ENCODE measurements at places on chromosomes 5 and 9.

DNA sequence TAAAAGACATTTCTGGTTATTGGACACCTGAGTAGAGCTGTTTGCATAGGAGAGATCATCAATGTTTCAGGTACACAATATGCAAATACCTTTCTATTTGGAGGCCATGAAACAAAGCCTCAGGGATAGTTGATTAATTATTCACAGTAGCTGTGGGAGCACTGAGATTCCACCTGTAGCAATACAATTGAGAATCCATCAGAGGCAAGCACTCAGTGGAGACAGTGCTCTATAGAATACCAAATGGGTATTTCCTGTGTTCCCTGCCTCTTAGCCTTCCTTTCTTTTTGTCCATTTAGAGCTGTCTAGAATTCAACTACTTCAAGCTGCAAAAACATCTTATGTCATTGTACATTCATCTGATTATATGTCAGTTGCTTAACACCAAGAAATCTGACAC lies 1754.0 kb upstream of the ACO1 start:
- no peak for DNase-seq

GRCh38 chr5:122062205-122062604 lies 15.9 kb downstream of the LOX start:
- DNase-seq = no peak

DNA sequence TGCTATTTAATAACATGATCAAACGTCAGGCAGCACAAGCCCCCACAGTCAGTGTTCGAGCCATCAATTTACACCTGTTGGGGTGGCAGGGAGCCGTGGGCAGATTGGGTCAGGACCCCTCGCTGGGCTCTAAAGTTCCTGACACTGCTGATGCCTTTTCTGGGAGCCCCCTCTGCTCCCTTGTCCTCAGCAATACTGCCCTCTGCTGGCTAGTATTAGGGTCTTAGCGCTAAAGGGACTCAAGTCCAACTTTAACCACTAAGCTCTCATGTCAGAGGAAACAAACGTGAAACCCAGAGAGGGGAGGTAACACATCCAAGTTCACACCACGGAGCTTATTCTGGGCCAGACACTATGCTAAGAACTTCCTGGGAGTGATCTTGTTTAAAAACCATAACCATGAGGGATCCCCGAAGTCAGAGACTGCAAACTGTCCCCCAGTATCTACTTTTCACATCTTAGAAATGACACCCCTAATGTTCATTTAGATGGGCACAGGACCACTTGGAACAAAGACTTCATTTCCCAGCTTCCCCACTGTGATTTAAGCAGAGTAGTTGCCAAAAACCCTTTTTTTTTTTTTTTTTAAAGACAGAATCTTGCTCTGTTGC lies 20.4 kb downstream of the ANKS6 start:
- DNase-seq = peak; percentile 6

DNA sequence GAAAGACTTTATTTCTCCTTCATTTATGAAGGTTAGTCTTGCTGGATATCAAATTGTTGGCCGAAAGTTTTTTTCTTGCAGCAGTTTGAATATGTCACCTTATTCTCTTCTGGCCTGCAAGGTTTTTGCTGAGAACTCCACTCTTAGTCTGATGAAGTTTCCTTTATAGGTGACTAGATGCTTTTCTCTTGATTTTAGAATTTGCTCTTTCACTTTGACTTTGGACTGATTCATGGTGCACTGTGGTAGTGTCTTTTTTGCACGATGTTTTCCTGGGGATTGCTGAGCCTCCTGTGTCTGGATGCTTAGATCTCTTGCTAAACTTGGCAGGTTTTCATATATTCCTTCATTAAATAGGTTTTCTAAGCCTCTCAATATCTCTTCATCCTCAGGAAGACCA lies 12.4 kb downstream of the AHRR start:
- no peak for DNase-seq

DNA sequence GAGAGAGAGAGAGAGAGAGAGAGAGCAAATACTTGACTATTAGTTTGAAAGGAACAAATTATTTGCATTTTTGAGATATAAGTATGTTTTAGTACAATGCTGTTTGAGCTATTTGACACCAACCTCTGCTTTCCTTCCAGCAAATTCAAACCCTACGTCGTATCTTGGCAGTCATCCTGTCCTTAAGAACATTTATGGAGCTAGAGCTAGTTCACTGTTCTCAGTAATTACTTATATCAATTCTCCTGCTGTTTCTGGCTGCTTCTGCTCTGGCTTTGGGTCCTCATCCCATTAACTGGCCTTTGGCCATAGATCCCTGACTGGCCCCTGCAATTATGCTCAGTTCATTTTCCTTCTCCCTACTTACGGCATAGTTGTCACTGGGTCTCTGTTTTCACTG lies 19.9 kb upstream of the ERAP2 start:
- no peak for DNase-seq

DNA sequence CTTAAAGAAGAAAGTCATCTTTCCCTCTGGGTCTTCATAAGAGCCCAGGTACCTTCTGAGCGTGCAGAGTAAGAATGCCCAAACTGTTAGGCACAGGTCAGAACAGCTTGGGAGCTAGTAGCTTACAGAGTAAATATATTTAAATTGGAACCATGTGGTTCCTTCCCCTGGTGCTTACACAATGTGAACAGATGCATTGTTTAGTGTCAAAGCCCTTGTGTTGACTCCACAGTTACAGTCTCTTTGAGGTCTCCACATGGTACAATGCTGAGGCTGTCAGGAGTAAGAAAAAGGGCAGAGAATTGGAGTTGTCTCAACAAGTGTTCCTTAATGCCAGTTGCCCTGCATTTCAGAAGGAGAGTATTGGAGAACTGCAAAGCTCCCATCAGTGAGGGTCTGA lies 188.5 kb downstream of the PAPPA start:
- DNase-seq = no peak

GRCh38 chr9:92620845-92621244 lies 49.1 kb downstream of the IPPK start:
- no peak for DNase-seq

DNA sequence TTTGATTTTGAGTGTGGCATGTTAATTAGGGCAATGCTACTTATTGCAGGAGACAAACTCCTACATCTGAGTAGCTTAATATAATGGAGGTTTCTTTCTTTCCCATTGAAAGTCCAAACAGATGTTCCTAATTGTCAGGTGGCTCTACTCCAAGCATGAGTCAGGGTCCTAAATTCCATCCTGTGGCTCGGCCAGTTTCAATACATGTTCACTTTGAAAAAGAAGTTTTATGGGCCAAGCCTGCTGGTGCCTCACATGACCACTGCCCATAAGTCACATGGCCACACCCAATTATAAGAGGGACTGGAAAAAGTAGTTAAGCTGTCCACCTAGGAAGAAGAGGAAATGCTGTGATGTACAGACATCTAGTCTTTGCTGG lies 170.4 kb downstream of the ARRDC3 start:
- DNase-seq = no peak

DNA sequence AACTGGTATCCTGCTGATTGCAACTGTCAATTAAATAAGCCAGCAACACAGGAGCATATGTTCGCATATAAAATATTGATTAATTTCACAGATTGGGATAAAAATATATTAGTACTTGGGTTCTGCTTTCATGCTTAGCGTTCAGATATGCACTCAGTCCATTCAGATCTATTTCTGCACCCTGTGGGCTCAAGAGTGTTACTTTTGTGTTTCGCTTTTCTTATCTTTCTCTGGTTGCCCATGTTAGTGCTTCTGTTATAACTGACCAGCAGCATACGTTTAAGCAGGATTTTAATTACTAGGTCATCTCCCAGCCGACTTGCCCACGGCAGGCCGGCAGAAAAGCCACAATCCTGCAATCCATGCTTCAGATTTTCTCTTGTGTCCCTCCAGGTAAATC lies 289.1 kb downstream of the EBF1 start:
- DNase-seq = no peak

- no peak for DNase-seq
Observed at GRCh38 chr5:76487821-76488220, 84.7 kb downstream of the IQGAP2 start.

DNA sequence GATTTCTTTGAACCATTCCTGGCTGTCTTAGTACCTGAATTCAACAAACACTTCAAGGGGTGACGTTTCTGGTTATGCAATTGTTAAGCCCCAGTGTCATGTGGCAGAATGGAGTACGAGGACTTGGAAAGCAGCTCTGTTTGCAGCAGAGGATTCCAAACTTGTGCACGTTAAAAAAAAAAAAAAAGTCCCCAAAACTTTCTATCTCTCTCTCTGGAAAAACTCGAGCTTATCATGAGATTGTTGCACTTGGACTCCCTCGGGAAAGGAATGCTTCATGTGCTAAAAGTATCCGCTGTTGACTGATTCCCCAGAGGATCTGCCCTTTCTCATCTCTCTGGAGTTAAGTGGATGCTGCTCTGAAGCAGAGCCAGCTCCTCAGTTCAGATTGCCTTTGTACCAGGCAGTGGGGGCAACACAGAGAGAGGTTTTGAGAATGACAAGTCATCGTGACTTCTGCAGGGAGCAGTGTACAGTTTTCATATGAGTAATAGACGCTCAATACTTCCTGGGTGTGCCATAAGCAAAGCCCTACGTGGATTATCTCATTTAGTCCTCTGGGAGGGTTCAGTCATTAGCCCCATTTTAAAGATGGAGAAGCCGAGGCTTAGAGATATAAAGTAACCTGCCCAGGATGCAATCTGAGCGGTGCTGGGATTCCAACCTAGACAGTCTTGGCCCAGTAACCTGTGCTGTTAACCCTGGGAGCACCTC lies 28.1 kb downstream of the TMOD1 start:
- no peak for DNase-seq

GRCh38 chr9:105054491-105054890 lies 126.5 kb upstream of the ABCA1 start:
- no peak for DNase-seq

GRCh38 chr9:17130725-17131124 lies 4.1 kb upstream of the CNTLN start:
- DNase-seq = no peak

- no peak for DNase-seq
Observed at GRCh38 chr5:157672976-157673375, 1.6 kb downstream of the C5orf52 start.

DNA sequence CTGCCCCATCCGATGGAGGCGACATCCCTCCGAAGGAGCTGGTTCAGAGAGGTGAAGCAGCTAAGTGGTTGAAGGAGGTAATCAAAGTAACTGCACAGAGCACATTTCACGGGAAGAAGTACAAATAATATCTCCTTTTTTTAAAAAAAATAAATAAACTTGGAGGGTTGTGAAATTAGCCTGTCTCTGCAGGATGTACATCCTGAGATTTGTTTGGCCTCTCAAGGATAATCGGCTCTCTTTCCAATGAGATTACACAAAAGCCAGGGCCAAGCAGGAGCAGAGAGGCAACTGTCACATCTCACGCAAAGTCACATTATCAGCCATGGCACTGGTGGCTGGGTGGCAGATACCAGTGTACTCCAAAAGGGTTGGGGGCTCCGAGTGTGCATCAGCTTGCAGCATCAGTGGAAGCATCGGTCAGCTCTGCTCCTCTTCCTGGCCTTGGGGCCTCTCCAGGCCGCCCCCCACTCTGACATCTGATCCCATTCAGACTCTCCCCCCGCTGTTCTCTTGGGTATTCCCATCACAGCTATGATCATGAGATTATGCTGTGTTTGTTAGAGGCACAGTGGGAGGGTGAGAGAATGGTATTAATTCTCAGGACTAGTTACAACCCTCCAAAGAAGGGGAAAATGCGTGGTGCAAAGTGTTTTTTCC lies 109.9 kb downstream of the UGCG start:
- DNase-seq = no peak

DNA sequence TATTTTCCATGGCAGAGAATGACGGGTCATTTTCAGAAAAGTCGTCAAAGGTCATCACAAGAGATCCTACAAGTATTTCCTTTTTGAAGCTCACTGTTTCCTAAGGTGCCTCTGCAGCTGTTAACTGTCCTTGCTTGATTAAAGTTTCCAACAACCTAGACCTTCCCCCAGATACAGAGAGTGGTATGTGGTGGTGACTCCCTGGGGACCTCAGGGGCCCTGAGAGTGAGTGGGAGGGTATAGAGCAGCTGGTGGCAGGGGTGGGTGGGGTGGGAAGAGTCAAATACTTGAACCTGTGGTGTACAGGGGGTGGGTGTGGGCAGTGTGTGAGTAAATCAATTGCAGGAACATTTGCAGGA lies 1.6 kb upstream of the CD72 start:
- DNase-seq = no peak

GRCh38 chr9:126429190-126429589 lies 102.6 kb downstream of the MVB12B start:
- no peak for DNase-seq

DNA sequence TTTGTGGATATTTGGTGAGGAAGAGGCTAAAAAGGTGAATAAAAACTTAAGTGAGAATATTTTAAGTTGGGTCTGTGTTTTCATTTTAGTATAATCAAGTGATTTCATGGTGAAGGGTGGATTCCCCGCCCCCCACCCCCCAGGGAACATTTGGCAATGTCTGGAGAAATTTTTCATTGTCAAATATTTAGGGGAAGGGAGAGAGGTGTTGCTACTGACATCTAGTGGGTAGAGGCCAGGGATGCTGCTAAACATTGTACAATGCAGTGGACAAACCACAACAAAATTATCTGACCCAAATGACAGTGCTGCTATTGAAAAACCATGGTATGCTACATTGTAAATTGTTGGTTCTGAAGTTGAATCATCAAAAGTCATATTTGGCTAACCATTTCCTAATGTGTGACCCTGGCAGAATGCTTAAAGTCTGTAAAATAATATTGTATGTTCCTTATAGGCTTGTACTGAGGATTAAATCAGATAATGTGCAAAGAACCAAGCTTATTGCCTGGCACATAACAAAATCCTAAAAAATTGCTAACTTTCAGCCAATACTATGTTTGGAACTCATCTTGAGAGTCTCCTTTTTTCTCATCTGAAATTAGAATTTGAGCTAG lies 5.6 kb downstream of the C5orf24 start:
- DNase-seq = no peak

DNA sequence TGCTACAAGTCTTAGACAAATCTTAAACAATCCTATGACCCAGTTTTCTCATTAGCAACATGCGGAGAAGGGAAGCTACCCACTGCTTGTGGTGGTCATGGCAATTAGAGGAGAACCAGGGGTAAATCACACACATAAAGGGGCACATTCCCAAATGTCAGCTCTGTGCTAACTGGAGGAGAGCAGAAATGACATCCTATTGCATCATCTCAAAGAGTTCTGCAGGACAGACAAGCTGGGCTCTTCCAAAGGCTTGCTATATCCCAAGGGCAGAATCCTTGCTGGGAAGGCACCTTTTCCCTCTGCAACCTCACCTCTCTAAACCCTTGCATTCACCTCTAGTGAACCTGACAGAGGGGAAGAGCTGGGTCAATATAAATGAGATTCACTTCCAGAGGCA lies 17.0 kb upstream of the WWC1 start:
- no peak for DNase-seq

DNA sequence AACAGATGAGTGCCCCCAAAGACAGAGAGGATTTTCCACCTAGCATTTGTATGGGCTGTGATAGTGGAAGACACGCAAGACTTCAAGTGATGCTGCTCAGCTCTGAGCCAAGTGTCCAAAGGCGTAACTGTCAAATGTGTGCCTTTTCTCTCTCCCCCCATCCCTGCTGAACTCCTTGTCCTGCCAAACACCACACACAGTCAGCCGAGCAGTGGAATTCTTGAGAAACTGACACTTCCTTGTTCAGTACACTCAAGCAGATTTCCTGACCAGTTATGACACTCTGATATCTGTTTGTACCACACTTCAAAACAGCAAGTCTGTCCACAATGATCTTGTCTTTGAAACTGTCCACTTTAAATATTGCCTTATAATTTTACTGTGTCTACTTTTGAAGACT lies 166.4 kb downstream of the PIK3R1 start:
- no peak for DNase-seq

Measured in stimulated activated CD4-positive, alpha-beta T cell treated with anti-CD3 and anti-CD28 coated beads, Interleukin-12 subunit alpha, Interleukin-12 subunit beta, amount 100 ng/mL, for 24 hours (primary cell).